ENCODE measurements at places on chromosomes 1 and 21.

DNA sequence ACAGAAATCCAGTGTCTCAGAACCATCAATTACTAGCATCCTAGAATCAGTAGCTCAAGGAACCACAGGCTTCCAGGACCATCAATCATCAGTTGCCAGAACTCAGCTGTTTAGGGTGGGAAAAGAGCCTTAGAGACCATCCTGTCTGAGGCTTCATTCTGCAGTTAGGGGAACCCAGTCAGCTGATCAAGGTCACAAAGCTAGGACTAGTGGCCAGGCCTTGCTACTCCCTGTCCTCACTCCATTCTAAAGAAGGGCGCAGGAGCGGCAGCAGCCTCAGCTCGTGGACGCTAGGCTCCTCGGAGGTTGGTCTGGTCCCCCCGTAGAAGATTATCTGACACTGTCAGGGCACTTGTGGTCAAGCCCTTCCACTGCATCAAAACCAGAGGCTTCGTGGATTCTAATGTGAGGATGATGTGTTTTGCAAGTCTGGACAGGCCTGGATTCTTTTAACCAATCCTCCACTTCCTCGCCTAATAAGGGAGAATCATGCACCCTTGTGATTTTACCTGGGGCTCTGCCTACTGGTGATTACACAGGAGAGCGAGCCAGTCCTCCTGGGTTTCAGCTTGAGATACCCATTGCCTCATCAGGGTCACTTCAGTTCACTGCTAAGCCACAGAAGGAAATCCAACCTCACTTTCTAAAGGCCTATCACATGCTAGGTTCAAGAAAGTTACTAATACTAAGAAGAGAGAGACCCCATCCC lies 41.7 kb upstream of the IFFO2 start:
- DNase-seq, result no peak

DNA sequence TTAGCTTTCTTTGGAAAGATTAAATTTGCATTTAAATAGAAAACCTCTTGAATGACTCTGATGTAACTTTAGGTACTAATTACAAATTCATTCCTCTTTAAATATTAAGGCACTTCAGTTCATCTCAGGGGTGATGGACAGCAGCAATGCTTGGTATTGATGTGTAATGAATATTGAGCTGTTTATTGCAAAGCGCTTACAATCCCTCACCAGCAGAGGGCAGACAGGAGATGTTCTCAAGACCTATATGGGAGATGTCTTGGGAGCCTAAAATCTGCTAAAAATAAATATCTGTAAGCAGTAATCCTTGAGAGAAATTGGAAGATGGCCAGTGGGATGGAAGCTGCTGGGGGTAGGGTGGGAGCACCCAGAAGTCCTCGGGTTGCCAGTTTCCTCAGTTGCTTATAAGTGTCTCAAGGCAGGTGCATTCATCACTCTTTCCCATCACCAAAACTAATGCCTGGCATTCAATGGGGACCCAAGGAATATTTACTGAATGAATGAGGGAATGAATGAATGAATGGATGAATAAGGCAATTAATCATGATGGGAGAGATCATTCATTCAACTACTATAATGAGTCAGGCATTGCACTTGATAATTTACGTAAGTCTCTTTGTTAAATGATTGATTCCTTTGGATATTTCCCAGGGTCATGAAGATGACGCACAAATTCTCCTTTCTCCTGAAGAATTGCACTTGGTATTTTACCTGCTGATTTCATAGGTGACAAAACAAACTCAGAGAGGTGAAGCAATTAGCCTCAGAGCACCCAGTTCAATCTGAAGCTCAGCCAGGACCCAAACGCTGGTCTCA lies 2.3 kb downstream of the KLHDC8A start:
- DNase-seq, result no peak

DNA sequence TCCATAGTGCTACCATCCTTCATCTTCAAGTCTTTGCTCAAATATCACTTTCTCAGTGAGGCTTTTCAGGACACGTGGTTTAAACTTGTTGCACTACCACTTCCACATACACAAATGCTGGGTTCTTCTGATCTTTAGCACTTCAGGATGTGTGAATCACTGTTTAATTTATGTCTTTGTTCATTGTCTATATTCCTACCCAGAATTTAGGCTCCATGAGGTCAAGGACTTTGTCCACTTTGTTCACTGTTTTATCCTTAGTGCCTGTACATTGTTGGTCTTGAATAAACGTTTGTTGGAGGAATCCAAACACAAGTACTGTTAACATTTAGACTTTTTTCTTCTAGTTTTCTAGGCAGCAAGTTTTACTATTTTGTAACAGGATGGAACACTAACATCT lies 42.6 kb upstream of the RALGPS2 start:
- DNase-seq, result no peak

GRCh38 chr1:41739061-41739955 lies 179.4 kb downstream of the HIVEP3 start:
- no peak for DNase-seq

GRCh38 chr21:28487455-28488070 lies 505.1 kb downstream of the LTN1 start:
- no peak for DNase-seq

DNA sequence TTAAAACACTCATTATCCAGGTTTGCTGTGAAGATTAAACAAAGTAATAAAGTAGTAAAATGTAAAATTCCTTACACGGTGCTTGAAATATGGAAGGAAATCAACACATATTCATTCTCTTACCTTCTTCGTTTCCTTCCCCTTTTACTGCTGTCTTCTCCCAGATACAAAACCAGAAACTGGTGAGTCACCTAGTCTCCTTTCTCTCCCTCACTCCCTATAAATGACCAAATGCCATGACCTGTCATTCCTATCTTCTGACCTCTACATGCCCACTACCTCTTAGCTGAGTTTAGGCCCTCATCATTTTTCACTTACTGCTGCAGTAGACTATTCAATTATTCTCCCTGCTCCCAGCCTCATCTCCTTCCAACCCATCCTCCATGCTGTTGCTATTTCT lies 4.3 kb upstream of the NR1I3 start:
- DNase-seq, result no peak

DNA sequence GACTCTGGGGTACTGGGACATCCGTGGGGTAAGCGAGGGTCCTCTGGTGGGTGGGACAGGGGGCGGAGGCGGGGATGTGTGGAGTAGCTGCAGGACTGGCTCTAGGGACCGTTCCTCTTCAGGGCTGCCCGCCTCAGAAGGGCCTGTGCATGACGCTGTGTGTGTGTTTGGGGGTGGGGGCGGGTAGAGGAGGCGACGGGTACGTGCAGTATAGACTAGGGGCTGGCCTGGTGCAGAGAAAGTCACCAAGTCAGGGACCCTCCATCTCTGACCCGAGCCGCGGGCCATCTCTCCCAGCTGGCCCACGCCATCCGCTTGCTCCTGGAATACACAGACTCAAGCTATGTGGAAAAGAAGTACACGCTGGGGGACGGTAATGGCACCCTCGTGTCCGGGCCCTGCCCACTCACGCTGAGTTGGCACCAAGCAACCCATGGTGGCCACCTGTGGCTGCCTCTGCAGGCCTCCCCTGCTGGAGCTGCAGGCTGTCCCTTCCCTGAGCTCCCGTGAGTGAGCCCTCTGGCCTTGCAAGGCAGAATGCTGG lies 342 bp downstream of the GSTM5 start:
- no peak for DNase-seq

- no peak for DNase-seq
Measured at GRCh38 chr21:21530680-21531079, 532.5 kb downstream of the NCAM2 start.

GRCh38 chr1:181087400-181087901 lies 1.0 kb upstream of the IER5 start:
- no peak for DNase-seq

DNA sequence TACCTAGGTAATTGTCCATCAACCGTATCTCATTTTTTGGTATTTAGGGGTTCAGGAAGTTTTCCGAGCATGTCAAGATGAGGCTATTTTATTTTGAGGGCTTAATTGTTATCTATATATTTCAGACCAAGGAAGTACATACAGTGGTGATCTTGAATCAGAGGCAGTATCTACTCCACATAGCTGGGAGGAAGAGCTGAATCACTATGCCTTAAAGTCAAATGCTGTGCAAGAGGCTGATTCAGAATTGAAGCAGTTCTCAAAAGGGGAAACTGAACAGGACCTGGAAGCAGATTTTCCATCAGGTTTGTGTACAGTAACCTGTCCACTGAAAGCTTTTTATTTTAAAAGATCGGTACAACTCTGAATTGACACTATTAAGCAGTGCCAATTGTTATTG lies 130.2 kb downstream of the ZMYM4 start:
- DNase-seq, result no peak

DNA sequence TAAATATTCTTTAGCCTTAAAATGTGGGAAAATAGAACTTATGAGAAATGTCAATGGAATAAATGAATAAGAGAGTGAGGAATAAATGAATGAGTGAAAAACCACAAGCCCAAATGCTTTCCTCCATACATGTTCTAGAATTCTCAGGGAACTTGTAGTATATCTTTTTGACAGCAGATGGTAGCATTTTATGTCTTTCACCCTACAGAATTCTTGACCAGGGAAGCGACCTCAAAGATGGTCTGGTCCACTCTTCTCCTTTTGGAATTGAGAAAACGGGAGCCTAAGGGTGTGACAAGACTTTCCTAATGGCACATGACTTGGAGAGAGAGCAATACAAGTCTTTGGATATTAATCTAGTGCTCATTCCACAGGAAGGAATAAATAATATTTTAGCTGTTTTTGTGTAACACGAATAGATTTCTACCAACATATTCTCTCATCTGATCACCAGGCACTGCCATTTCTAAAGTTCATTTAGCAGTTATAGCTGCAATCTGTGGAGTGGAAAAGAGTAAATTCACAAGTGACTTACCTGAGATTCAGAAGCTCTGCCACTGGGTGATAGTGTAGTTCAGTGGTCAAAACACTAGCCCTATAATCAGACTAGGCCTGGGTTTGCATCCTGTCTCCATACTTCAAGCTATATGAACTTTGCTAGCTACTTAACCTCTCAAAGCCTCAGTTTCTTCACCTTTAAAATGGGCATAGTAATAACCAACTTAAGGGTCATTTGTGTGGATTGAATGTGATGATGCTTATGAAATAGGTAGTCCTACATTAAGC lies 15.0 kb upstream of the F5 start:
- peak; percentile 8 for DNase-seq

GRCh38 chr1:210340311-210340710 lies 11.6 kb downstream of the HHAT start:
- DNase-seq, result no peak

- DNase-seq, result no peak
Measured at GRCh38 chr1:36350659-36351226, 27.3 kb upstream of the EVA1B start.

- no peak for DNase-seq
Measured at GRCh38 chr1:34749992-34750391, 4.9 kb upstream of the GJB5 start.

- DNase-seq, result no peak
Measured at GRCh38 chr21:46355161-46356004, 31.4 kb downstream of the PCNT start.

DNA sequence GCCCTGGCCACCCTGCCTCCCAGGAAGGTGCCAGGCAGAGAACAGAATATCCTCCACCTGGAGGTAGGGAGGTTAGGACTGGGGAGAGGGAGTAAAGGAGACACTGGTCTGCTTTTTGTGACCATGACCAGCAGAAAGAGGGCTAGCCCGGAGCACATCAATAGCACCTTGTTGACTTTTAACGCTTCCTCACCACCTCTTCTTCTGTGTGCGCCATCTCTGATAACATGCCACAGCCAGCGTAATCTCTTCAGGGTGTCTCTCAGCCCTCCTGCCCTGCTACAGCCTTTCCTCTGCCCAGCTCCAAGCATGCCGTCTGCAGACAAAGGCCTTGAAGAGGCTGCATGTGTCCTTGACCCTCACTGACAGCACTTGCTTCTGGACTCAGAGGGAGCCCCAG lies 50.9 kb upstream of the GJA5 start:
- DNase-seq, result no peak

GRCh38 chr1:44672254-44672955 lies 1.9 kb downstream of the TMEM53 start:
- no peak for DNase-seq

- no peak for DNase-seq
Measured at GRCh38 chr1:54553602-54554313, 5.7 kb downstream of the ACOT11 start.

- no peak for DNase-seq
Measured at GRCh38 chr1:80993154-80993980, 807.4 kb upstream of the ADGRL2 start.

DNA sequence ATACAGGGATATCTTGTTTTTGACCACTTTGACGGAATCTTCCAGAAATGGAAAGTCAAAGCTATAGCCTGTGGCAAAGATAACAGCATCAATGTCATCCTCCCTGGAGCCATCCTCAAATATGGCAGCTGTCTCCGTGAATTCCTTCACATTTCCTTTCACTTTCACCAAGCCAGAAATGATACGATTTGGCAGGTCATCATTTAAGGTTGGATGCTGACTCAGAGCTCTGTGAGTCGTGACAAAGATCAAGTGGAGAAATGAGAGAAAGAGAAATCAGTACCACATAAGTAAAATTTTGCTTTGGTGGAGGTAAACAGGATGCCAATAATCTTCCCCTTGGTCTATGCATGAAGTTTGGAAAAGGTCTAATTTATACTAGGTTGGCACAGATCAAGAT lies 23.9 kb downstream of the FMO5 start:
- DNase-seq, result no peak

DNA sequence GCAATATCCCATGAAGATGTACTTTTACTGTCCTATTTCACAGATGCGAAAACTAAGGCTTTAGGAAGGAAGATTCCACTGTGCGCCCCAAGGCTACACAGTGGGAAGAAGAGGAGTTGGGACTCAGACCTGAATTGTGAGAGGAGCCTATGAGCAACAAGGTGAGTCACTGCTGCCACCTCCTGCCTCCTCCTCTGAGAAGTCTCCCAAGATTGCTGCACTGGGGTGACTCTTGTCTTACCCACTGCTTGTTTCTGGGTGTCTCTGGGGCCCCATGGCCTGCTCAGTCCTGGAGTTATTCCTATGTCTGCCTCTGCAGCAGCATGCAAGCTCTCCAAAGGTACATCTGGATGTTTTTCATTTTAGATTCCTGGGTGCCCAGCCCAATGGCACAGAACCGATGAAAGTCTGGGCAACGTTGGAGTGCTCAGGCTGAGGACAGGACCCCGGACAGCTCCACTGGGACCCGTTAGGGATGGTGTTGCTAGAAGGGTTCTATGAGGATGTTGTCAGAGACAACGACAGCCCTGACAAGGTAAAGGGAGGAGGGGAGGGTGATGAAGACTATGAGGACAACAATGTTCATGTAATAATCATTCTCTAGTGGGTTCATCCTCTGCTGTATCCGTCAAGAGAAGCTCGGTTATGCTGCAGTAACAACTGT lies 11.0 kb upstream of the C1QA start:
- DNase-seq, result peak; percentile 23

DNA sequence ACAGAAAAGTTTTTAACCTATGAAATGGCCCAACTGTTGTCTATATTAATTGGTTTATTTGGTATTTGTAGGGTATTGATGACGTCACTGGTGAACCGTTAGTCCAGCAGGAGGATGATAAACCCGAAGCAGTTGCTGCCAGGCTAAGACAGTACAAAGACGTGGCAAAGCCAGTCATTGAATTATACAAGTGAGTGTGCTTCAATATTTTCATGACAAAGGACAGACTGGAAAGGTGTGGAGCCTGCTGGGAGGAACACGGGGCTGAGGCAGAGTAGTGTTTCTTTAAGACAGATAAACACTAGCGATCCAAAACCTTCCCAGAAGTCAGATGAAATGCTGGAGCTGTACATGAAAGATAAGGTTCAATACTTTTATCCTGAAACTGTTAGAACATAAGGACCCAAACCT lies 76.7 kb downstream of the AK4 start:
- no peak for DNase-seq

Measured in neuronal stem cell (in vitro differentiated cells).